Smooth muscle cell of trachea (primary cell): ENCODE measurements at places on chromosomes 5 and 9. TPM values are rescaled to one million over a fixed set of nuclear protein-coding genes. Genes with fewer than 3 reads are reported as not detected.

The PCDHB10 gene
- 0.15 and 0.66 TPM in 2 replicates for total RNA-seq

The UBE2D2 gene
- total RNA-seq = 50.0 and 61.2 TPM in 2 replicates

The TXNDC8 gene
- total RNA-seq = 1.9 TPM in 1 of 2 replicates, not detected in the other

The PNPLA7 gene
- 1.3 and 2.0 TPM in 2 replicates for total RNA-seq

The CENPK gene
- total RNA-seq = 2.8 and 20.9 TPM in 2 replicates

The RNF183 gene
- not detected in 2 replicates for total RNA-seq

The FBLL1 gene
- 0.44 and 1.7 TPM in 2 replicates for total RNA-seq

The IFNA13 gene
- not detected in 2 replicates for total RNA-seq

The IFNA21 gene
- not detected in 2 replicates for total RNA-seq

The PLEKHG4B gene
- under 0.01 TPM in 2 replicates for total RNA-seq

The SLC34A3 gene
- under 0.01 TPM in 1 of 2 replicates, not detected in the other for total RNA-seq

The PLPPR1 gene
- not detected in 2 replicates for total RNA-seq

The SHISAL2B gene
- total RNA-seq = not detected in 2 replicates

The ACTBL2 gene
- not detected in 2 replicates for total RNA-seq

The PHF24 gene
- under 0.01 TPM in 1 of 2 replicates, not detected in the other for total RNA-seq

The HACD4 gene
- total RNA-seq = 13.4 and 16.3 TPM in 2 replicates

The SOHLH1 gene
- not detected in 2 replicates for total RNA-seq

The POU4F3 gene
- total RNA-seq = not detected in 2 replicates

The PCDHGA9 gene
- total RNA-seq = 7.4 and 8.0 TPM in 2 replicates

The BTNL8 gene
- not detected in 2 replicates for total RNA-seq

The PRR16 gene
- total RNA-seq = 5.8 and 9.3 TPM in 2 replicates

The COX7C gene
- 132 and 256 TPM in 2 replicates for total RNA-seq

The CBY3 gene
- total RNA-seq = not detected in 2 replicates

The SH3PXD2B gene
- total RNA-seq = 22.4 and 41.2 TPM in 2 replicates

The FCN1 gene
- not detected in 2 replicates for total RNA-seq

The CCNO gene
- total RNA-seq = 0.17 TPM in 1 of 2 replicates, not detected in the other

The CRHBP gene
- total RNA-seq = under 0.01 and 3.5 TPM in 2 replicates

The TEX48 gene
- total RNA-seq = not detected in 2 replicates

The DPYSL3 gene
- 175 and 185 TPM in 2 replicates for total RNA-seq

The LOX gene
- total RNA-seq = 53.8 and 66.2 TPM in 2 replicates
